ENCODE measurements at places on chromosomes 16 and 17. TPM values are rescaled to one million over a fixed set of nuclear protein-coding genes. Genes with fewer than 3 reads are reported as not detected.

DNA sequence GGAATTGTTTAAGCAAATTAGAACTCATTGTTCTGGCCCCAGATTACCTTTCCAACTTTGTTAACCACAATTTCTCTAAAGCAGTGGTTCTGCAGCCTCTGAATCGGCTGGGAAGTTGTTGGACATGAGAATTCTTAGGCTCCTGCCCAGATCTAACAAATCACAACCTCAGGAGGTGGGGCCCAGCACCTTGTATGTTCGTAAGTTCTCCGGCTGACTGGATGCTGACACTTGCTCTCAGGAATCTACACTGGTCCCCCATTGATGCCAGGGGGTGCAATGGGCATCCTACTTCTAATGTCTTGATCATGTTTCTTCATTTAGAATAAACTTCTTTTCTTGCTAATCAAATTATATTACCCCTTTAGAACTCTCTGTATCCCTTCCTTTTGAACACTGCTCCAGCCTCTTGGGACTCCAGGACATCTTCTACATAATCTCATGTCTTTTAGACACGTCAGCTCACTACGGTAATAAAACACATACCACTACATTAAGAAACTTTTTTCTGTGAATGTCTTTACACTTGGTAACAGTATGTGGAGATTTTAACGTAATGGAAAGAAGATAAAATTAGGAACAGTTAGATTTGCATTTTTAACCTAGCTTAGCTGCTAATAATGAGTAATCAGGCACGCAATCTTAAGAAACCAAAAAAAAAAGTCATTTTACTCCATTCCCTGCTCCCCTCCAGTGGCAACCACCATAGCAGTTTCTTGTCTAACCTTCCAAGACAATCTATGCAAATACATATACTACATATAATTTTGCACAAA lies 143.2 kb downstream of the ITFG1 start:
- no peak for DNase-seq

DNA sequence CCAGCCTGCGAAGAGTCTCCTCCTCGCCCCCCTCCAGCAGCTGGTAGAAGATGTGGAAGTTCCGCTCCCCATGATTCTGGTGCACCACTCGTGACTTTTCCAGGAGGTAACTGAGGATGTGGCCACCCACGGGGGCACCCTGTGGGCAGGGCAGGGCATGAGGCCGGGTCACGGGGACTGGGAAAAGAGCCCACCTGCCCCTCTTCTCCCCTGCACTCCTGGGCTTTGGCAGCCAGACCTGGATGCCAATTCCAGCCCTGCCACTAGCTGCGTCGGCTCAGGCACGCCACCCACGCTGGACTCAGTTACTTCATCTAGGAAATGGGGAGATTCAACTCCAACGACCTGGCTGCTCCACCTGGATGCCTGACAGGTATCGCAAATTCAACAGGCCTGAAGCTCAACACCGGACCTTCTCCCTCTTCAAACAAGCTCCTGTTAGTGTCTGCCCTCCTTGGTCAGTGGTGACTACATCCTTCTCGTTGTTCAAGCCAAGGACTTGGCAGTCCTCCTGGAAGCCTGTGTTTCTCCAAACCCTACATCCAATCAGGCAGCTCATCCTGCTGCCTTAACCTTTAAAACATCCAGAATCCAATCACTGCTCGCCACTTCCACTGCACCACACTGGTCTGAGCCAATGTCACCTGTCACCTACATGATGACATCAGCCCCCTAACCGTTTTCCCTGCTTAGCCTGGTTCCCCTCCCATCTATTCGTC lies 11.6 kb downstream of the MYO1C start:
- no peak for DNase-seq

- no peak for DNase-seq
Observed at GRCh38 chr17:46738544-46738943, 79.9 kb downstream of the WNT3 start.

- DNase-seq, result no peak
Observed at GRCh38 chr16:54630284-54630967, 300.2 kb upstream of the IRX5 start.

DNA sequence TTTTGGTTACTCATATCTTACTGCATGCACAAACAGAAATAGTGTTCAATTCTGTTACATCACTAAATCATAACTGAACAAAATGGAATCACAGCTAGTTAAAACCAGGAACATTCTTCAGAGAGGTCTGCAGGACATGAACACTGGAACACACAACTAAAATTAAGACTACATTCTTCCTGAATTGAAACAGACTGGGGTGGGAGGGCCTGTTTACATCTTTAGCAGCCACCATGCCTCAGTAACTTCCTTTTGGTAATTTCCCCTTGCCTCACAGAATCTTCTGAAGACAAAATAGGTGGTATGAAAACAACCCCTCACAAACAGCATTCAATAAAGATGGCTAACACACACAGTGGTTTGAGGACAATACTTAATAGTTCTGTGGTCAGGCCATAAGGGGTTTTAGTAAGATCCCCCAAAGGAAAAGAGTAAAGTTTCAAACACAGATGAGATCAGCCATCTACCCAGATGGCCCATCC lies 6.5 kb downstream of the MARF1 start:
- no peak for DNase-seq

GRCh38 chr16:76241755-76242154 lies 35.4 kb upstream of the CNTNAP4 start:
- no peak for DNase-seq

DNA sequence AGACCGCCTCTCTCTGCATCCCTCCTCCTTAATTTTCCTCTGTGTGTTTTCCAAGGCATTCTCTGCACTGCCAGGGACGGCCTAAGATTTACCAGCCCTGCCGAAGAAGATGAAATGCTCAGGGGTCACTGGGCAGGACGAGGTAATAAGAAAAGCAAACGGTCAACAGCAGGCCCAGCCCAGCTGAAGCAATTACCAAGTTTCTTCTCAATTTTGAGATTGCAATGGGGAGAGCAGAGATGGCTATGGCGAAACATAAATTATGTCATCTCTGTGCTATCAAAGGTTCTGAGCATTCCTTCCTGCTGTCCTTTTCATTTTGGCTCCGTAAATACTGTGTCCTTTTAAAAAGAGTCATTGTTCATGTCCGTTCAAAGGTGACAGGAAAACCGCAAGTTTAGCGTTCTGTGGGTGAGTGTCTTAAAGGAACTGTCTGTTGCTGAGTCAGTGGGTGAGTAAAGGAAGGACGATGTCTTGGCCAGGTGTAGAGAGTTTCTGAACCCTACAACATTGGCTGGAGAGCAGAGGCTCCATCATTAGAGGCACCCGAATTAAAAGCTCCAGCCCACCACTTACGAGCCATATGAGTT lies 753.9 kb upstream of the EEF2KMT start:
- peak; percentile 1 for DNase-seq

- DNase-seq, result no peak
Observed at GRCh38 chr16:86970279-86970678, 346.9 kb downstream of the C16orf95 start.

GRCh38 chr16:55179852-55180585 lies 144.0 kb upstream of the IRX6 start:
- DNase-seq, result no peak

GRCh38 chr16:87881324-87882200 lies 12.3 kb upstream of the SLC7A5 start:
- no peak for DNase-seq

DNA sequence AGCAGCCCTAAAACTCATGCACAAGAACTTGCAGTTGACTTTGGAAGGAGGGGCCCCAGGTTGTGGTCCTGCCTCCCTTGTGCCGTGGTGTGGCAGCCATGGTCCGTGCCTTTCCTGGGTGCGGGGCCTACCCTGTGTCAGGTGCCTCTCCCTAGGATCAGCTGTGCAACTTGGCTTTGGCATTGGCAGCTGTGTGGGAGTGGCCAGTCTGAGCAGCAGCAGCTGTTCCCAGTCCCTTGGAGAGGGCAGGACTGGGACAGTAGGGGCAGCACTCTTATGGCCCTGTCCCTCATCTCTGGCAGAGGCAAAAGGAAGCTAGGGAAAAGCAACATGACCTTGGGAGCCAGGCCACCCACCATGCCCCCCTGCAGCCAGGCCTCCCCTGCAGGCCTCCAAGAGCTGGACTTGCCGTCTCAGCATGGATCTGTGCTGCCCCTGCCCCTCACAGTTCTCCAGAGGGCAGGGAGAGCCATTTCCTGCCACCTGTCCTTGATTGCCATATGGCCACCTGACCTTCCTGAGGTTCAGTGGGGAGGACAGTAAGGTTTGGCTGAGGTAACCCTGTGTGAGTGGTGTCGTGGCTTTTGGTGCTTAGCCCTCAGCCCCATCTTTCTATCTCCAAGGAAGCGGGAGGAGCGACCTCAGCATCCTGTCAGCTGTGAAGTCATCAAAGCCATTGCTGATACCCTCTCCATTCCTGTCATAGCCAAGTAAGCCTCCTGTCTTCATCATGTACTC lies 15.5 kb upstream of the NFATC3 start:
- no peak for DNase-seq

DNA sequence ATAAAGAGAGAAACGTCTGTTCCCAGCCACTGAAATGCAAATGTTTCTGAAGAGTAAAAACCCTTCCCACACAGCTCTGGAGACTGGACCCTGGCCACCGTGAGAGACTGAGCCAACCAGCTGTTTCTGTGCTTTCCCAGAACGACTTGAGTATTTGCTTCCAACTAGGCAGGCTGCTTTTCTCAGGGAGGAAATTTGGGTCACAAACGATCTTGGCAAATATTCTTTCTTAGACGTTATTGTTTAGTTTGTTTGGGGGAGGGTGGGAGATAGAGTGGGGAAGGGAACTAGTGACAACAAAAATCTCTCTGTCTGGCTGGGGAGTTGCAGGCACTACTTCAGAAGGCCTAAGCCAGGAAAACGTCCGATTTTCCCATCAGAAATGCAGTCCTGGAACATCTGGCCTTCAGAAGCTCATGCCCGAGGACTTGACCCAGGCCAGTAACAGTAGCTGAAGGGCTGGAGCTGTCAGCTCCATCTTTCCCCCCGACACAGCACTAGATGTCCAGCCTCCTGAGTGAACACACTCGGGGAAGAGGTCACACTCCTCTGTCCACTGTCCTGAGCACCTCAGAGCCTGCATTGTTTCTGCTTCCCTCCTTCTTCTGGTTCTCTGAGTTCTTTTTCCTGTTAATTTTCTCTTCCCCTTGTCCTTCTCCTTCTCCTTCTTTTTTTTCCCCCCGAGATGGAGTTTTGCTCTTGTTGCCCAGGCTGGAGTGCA lies 4.0 kb downstream of the CCDC92B start:
- no peak for DNase-seq

GRCh38 chr17:72578817-72579470 lies 458.1 kb downstream of the SOX9 start:
- no peak for DNase-seq

GRCh38 chr17:79042421-79043190 lies 18.6 kb downstream of the C1QTNF1 start:
- peak; percentile 44 for DNase-seq

DNA sequence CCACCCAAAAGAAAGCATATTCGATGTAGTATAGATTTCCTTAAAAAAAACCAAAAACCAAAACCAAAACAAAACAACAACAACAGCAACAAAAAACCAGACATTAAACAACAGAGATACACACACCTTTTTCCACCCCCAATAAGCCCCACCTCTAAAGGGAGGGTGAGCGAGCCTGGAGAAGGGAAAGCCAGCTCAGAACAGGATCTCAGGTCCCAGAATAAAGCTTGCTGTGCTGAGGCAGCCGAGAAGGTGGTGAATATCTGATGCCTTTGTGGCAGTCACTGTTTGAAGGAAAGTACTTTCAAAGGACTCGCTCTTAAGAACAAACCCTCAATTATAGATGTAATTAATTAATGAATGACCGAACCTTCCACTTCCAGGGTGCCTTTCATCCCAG lies 470 bp downstream of the KRT23 start:
- DNase-seq, result peak; percentile 36

DNA sequence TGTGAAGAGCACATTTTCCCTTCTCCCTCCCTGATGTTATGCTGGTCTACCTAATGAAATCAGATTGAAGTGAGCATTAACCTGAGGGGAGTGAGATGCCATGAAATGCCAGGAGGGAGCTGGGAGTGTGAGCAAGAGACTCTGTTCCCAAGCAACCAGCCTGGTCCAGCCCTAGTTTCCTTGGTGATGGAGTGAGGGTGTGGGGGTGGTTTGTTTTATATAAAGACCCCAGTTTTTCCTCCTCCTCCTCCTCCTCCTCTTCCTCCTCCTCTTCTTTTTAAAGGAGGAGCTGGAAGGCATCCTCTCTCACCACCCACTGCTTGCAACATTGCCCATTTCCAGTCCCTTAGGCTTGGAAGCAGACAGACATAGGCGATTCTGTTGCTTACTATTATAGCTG lies 97.1 kb downstream of the DNAH3 start:
- no peak for DNase-seq

DNA sequence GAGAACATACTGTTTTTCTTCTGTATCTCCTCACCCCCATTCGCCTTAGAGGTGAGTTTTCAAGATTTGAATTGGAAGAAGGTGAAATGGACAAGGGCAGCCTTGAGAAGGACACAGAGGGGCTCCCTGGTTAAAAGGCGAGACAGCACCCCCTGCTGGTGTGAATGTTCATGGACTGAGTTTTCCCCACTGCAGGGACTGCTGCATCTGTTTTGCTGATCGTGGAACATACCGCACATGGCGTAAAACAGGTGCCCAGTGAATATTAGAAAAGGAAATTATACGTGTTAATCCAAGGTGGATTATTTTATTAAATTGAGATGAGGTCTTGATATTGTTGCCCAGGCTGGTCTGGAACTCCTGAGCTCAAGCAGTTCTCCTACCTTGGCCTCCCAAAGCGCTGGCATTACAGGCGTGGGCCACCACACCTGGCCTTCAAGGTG lies 54.5 kb downstream of the NDE1 start:
- DNase-seq, result peak; percentile 40

UNC13D gene
- total RNA-seq, result 0.87 TPM

KRTAP2-1 gene
- not detected for total RNA-seq

TBX2 gene
- 4.8 TPM for total RNA-seq

PRDM7 gene
- total RNA-seq, result not detected

TBC1D3H gene
- not detected for total RNA-seq

CCL14 gene
- not detected for total RNA-seq

GPRC5C gene
- 345 TPM for total RNA-seq
